Activated CD8-positive, alpha-beta memory T cell treated with anti-CD3 and anti-CD28 coated beads, Interleukin-2, amount 50 U/mL, for 4 hours (primary cell): ENCODE measurements at places on chromosomes 12 and 14.

- no peak for DNase-seq
Measured at GRCh38 chr12:124509676-124510300, 57.6 kb downstream of the NCOR2 start.

DNA sequence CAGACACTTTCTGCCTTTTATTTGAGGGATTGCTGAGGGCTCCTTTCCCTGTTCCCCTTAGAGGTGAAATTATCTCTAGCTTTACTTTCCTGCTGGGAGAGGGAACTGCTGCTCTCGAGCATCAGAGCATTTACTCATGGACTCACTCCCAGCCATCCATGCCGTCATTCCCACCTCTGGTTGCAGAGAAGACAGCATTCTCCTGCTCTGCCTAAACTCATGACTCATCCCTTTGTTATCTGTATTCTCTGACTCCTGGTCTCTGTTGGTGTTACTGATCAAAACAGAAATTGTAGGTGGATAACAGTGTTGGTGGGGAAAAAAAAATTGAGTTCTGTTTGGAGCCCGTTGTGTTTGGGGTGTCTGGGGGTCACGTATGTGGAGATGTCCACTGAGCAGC is 159.3 kb downstream of the TTC8 start:
- no peak for DNase-seq

DNA sequence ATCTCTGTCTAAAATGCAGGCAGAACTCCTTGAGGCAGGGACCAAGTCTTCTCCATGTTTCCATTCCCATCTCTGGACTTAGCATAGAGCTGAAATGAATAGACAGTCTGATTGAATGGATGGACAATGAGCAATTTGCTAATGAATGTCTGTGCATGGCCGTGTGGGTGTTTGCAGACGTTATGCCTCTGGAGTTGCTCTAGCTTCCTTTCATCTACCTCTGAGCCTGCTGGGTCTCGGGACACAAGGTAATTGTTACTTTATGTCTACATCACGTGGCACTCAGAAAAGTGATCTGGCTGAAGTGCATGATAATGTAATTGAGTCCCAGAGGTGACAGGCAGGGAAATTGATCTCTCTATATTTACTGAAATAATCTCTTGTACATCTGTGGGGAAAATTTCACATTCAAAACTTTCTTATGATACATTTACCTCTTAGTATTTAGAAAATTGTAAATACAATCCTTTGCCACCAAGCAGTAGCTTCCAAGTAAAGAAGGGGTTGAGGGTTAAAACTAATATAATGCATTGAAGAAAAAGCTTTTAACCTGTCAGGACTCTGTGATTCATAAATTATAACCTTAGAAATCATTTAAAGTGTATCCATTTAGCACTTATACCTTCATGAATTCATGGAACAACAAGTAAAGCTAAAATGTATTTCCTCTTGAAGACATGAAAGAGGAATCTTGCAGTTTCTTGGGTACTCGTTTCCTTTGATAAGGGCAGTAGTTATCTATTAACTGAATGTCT is 424.1 kb downstream of the APAF1 start:
- DNase-seq: no peak

- DNase-seq: no peak
Measured at GRCh38 chr12:70359458-70360197, 6.5 kb upstream of the KCNMB4 start.

DNA sequence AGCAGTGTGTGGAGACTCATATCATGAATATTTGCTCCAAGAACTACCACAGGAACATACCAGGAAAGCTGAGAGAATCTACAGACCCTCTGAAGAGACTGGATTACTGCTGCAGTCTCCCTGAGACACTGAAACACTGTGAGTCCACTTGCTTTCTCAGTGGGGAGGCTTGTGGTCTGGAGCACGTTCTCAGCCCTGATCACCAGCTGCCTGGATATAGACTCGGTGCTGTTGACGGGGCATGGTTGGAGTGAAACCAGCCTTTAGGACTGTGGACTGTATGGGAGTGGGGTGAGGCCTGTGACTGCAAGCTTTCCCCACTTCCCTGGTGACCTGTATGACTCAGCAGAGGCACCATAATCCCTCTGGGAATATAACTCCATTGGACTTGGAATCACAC is 525.8 kb upstream of the FBXO33 start:
- no peak for DNase-seq

DNA sequence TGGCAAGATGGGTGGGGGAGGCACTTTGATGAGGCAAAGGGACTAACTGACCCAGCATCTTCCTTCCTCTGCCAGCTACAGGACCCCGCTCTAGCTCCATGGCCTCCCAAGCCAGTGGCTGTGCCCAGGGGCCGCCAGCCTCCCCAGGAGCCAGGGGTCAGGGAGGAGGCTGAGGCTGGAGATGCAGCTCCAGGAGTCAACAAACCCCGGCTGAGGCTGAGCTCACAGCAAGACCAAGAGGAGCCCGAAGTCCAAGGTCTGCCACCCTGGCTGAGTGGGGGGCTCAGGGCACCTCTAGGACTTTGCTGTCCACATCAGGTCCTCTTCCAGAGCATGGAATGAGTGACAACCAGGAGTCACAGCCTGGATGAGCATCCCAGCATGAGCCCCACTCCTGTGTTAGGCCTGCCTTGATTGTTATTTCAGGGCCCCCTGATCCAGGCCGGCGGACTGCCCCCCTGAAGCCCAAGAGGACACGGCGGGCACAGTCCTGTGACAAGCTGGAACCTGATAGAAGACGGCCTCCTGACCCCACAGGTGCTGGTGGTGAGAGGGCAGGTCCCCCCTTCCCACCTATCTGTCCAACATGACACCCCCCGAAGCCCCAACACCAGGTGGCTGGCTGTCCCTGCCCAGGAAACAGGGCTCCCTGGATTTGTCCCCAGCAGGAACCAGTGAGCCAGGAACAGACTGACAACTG is 2.5 kb upstream of the CPNE6 start:
- peak; percentile 5 for DNase-seq

- DNase-seq: no peak
Measured at GRCh38 chr12:107533218-107533617, 152.4 kb upstream of the PWP1 start.
